ENCODE measurements at places on chromosomes 16 and 17.

DNA sequence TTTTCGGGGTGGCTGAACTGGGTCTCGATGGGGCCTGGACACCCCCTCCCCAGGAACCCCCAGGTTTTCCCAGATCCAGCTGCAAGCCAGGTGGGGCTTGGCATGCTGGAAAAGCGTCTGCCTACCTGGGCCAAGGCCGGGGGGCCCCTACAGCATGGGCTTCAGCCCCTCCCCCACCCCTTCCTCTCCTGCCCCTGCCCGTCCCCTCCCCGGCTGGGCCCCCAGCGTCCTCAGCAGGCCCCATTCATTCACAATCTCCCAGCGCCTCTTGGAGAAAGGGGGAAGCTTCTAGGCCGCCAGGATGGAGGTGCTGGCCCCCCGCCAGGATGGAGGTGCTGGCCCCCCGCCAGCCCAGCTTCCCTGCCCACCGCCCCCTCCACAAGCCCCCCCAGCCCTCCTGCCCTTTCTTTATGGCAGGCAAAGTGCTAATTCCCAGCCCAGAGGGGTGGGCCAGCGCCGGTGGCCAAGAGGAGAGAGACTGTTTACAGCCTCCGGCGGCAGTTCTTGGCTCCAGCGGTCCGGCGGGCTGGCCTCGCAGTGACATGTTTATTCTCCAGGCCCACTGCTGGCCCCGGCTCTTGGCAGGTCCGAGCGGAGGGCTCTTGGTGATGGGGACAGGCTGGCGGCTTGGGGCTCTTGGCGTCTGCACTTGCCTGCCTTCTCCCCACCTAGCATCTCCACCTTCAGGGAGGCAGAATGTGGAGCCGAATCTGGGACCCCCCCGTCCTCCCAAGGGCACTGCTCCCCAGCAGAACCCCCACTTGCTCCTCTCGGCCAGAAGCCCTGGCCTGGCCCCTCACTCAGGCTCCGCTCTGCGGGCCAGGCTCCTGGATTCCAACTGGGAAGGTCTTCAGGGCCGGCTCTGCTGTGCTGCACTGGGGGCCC, 94.4 kb upstream of the CIBAR2 start:
- DNase-seq = no peak

DNA sequence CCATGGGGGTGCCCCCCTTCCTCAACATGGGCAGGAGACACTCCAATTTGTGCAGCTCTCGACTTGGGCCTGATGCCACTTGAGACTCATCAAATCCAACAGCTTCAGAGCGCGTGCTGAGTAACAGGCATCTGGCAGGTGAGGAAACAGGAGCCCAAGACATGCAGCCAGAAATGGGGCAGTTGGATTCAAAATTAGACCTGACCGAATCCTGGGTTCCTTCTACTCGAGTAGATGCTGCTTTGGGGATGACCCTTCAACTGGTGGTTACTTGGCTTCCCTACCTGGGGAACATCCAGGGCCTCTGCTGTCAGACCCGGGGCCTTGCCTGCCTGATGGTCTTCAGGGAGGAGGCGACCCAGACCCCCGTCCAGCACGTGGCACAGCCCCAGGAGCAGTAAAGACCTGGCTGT, 488 bp upstream of the NTN3 start:
- DNase-seq = no peak

- DNase-seq = no peak
Observed at GRCh38 chr16:13921328-13921727, 1.4 kb downstream of the ERCC4 start.

DNA sequence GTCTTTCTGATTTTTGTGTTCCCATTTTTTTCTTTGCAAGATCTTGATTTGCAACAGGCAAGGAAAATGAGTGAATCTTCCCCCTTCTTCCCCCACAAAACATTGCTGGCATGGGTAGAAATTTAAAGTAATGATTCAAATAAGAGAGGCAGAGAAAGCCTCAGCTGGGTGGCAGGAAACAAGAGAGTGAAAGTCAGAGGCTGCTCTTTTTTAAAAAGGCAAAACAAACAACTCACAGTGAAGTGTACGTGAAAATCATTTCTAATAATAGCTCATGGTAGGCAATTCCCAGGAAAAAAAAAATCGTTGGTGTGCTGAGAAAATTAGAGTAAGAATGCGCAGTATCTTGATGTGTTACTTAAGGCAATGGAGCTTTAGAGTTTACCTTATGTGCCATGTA, 229.5 kb downstream of the FTO start:
- no peak for DNase-seq

DNA sequence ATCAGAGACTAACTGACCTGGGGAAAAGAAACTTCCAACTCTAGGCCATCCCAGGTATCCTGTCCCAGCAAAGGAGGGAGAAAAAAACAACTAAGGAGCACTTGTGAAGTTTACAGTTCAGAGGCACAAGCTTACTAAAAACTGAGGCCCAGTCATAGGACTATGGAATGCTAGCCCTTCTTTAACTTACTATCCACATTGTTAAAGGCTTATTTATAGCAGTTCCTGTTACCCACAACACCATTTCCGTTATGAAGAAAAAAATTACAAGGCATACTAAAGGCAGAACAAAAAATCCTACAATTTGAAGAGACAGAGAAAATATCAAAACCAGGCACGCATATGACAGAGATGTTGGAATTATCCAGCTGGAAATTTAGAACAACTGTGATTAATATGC, 159.1 kb downstream of the CDH11 start:
- no peak for DNase-seq

GRCh38 chr16:77344341-77344740, 90.5 kb downstream of the ADAMTS18 start:
- DNase-seq = no peak

DNA sequence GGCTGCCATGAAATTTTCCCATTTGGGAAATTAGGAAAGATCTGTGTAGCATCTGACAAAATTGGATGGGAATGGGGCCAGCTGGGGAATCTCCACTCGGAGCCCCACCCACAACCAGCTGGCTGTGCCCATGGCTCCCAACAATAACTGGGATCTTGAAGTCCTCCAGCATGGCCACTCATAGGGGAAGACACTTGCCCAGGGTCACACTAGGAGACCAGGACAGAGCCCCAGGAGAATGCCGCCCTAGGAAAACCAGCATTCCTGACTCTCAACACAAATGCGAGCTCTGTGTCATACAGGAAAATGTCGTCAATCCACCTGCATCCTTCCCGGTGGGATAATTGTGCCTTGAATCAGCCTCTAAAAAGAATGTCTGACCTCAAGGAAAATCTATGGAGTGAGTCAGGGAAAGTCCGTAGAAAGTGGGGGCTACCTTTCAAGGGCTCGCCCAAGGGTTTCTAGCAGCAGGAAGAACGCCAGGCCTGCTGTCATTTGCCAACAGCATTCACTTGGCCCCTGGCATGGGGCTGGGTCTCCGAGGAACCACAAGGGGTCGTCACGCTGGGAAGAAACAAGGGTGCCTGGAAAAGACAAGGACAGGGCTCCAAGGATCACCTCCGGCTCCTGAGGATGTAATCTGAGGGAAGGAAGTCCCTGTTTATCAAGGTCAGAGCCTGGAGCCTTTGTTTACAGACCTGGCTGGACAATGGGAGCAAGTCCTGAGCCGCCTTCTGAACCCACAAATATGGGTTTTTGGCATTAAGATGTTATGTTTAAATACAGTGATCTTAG, 15.9 kb downstream of the CDH5 start:
- DNase-seq = peak; percentile 94

DNA sequence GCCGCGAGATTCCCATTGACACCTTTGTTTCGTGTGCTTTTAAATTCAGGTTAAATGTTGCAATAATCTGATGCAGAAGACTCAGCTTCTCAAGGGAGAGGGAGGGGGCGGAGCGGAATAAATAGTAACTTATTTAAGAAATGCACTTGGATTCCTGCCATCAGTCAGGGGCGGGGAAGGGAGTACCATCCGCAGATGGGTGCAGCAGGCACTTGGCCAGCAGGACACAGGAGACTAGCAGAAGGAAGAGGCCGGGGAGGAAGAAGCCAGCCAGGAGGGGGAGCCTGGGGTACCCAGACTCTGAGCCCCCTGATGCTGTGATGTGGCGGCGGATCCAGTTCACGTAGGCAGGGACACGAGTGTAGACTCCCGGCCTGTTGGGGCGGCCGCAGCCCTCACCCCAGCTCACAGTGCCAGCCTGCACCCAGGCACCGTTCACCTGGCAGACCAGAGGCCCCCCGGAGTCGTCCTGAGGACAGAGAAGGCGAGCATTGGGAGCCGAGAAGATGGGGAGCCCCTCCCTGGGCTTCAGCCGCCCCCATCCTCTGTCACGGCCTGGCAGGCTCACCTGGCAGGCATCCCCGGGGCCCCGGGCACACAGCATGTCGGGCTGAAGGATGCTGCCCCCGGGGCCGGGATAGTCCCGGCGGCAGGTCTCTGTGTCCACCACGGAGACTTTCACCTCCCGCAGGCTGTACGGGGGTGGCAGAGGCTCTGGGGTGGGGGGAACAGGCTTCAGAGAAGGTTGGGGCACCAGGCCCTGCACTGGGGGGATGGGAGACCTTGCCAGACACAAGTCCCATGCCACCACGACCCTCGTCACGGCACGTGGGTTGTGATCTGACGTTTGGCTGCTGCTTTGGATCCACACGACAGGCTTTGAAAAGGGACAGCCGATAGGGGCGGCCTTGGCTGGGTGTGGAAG, 3.2 kb downstream of the TPSG1 start:
- no peak for DNase-seq

- DNase-seq = no peak
Observed at GRCh38 chr16:71436473-71436872, 5.4 kb downstream of the TLE7 start.

GRCh38 chr16:13194766-13195165, 293.4 kb downstream of the SHISA9 start:
- DNase-seq = no peak

- DNase-seq = no peak
Observed at GRCh38 chr17:65438173-65438572, 123.3 kb downstream of the AXIN2 start.

DNA sequence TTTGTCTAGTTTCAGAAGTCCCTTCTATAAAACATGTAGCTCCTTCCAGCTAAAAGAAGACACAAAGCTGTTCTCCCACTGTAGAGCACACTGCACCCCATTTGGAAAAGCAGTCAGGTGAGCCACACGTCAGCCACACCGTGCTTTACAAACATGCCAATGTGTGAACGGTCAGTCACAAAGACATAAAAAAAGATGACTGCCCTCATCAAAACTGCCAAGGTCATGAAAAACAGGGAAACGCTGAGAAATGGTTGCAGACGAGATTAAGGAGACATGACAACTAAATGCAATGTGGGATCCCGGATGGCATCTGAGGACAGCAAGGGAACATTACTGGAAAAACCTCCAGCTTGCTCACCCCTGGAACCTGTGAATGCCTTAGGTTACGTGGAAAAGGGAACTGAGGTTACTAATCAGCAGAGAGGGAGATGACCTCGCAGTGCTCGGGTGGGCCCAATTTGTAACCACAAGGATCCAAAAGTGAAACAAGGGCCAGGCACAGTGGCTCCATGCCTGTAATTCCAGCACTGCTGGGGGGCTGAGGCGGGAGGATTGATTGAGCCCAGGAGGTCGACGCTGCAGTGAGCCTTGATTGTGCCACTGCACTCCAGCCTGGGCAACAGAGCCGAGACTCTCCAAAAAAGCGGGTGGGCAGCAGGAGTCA, 8.1 kb downstream of the ANKRD11 start:
- DNase-seq = no peak
